ENCODE measurements at places on chromosomes 7 and 10. TPM values are rescaled to one million over a fixed set of nuclear protein-coding genes. Genes with fewer than 3 reads are reported as not detected.

The ARHGAP19 gene
- total RNA-seq, result 9.3 TPM

The CRHR2 gene
- total RNA-seq, result not detected

The SPDYE2 gene
- total RNA-seq, result not detected

The EIF4H gene
- 71.2 TPM for total RNA-seq

The CHRM2 gene
- 36.0 TPM for total RNA-seq

The MIOS gene
- 62.4 TPM for total RNA-seq

The SRRM3 gene
- 0.37 TPM for total RNA-seq

The PAPSS2 gene
- 17.3 TPM for total RNA-seq

The COL1A2 gene
- 1,937 TPM for total RNA-seq

The CALHM3 gene
- total RNA-seq, result not detected

The SLC39A12 gene
- not detected for total RNA-seq

The WDR11 gene
- total RNA-seq, result 122 TPM

The CUBN gene
- 3.1 TPM for total RNA-seq

- H3K36me3 ChIP-seq, result no peaks in the 10 kb centered on the region
- no peak overlapping the region for H3K4me3 ChIP-seq
- no peaks in the 10 kb centered on the region for H3K27me3 ChIP-seq
- no peak overlapping the region for H3K27ac ChIP-seq
- no peak for DNase-seq
These were observed 31.8 kb downstream of the AOAH start for GRCh38 chr7:36692456-36692855.

GRCh38 chr10:30215623-30216022 is 133.5 kb downstream of the MTPAP start:
- DNase-seq, result no peak
- H3K27ac ChIP-seq, result no peak overlapping the region
- H3K27me3 ChIP-seq, result no peaks in the 10 kb centered on the region
- H3K4me1 ChIP-seq, result peaks cover 6% of the 10 kb centered on the region
- H3K4me3 ChIP-seq, result no peak overlapping the region

- H3K4me1 ChIP-seq, result no peaks in the 10 kb centered on the region
- no peaks in the 10 kb centered on the region for H3K27me3 ChIP-seq
- no peak overlapping the region for H3K4me3 ChIP-seq
- H3K36me3 ChIP-seq, result no peaks in the 10 kb centered on the region
These were observed 131.8 kb upstream of the PALS2 start for GRCh38 chr7:24441314-24442027.

- H3K27me3 ChIP-seq, result no peaks in the 10 kb centered on the region
- no peaks in the 10 kb centered on the region for H3K36me3 ChIP-seq
- H3K27ac ChIP-seq, result no peak overlapping the region
These were observed 84.0 kb upstream of the TMEM248 start for GRCh38 chr7:66837007-66837406.

- DNase-seq, result no peak
- no peak overlapping the region for H3K4me3 ChIP-seq
- no peaks in the 10 kb centered on the region for H3K27me3 ChIP-seq
- no peak overlapping the region for H3K27ac ChIP-seq
These were observed 22.6 kb downstream of the CDK1 start for GRCh38 chr10:60800918-60801317.

DNA sequence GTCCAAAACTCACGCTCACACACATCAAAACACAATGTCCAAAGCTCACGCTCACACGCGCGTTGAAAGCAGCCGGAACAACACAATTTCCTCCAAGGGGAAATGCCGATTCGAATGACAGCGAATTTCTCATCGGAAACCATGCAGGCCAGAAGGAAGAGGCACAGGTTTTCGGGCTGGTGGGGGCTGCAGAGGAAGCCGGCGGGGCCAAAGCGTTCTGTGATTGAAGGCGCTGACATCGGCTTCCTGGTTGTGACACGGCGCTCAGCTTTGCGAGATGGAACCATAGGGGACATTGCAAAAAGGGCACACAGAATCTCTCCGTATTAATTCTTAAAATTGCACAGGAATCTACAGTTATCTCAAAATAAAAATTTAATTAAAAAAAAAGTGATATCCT is 61.3 kb downstream of the FOXL3 start:
- H3K4me3 ChIP-seq, result no peak overlapping the region
- no peak overlapping the region for H3K27ac ChIP-seq
- no peaks in the 10 kb centered on the region for H3K4me1 ChIP-seq

GRCh38 chr7:3795141-3795540 is 494.1 kb downstream of the SDK1 start:
- no peaks in the 10 kb centered on the region for H3K36me3 ChIP-seq
- no peaks in the 10 kb centered on the region for H3K27me3 ChIP-seq
- H3K4me3 ChIP-seq, result no peak overlapping the region
- no peaks in the 10 kb centered on the region for H3K4me1 ChIP-seq
- H3K27ac ChIP-seq, result no peak overlapping the region

GRCh38 chr7:69966766-69967591 is 368.7 kb downstream of the AUTS2 start:
- H3K4me3 ChIP-seq, result no peak overlapping the region
- peak; percentile 57 for DNase-seq
- no peak overlapping the region for H3K27ac ChIP-seq
- no peaks in the 10 kb centered on the region for H3K36me3 ChIP-seq

DNA sequence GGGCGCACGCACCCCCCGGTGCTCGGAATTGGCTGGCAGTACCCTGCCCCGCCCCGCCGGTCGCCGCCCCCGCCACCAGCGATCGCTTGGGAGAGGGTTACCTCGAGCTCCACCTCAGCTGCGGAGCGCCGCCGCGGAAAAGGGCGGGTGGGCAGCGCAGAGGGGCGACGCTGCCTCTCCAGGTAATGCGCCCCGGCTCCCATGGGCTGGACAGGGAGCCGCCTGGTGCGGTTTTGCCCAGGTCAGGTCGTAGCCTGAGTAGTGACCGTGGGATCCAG is 1.3 kb downstream of the PFKFB3 start:
- H3K4me3 ChIP-seq, result peak overlapping the region; percentile 81
- DNase-seq, result peak; percentile 68
- H3K4me1 ChIP-seq, result peaks cover 17% of the 10 kb centered on the region

DNA sequence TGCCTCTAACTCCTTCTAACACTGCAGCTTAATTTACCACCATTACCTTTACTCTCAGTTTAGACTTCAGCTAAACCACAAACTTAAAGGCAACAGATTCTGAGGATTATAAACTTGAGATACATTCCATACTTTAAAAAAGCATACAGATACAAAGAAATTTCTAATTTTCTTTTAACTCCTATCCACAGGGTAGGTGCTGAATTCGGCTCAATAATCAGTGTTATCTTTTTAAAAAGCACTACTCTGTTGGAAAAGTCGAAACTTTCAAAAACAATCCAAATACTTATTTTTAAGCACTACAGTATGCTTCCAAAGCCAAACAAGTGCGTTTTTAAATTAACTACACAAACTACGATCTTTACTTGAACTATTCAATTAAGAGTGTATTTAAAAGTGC is 1.0 kb downstream of the SMNDC1 start:
- peaks cover 43% of the 10 kb centered on the region for H3K36me3 ChIP-seq
- H3K27ac ChIP-seq, result no peak overlapping the region
- no peaks in the 10 kb centered on the region for H3K27me3 ChIP-seq
- DNase-seq, result no peak

- no peak for DNase-seq
- no peak overlapping the region for H3K4me3 ChIP-seq
- H3K27me3 ChIP-seq, result no peaks in the 10 kb centered on the region
- no peaks in the 10 kb centered on the region for H3K36me3 ChIP-seq
- peak overlapping the region; percentile 2 for H3K27ac ChIP-seq
These were observed 59.0 kb downstream of the TBXAS1 start for GRCh38 chr7:139887992-139888481.

- H3K36me3 ChIP-seq, result no peaks in the 10 kb centered on the region
- no peaks in the 10 kb centered on the region for H3K27me3 ChIP-seq
- no peak overlapping the region for H3K4me3 ChIP-seq
- no peak overlapping the region for H3K27ac ChIP-seq
These were observed 29.4 kb upstream of the C10orf71 start for GRCh38 chr10:49269523-49269922.

- H3K27me3 ChIP-seq, result no peaks in the 10 kb centered on the region
- no peak overlapping the region for H3K4me3 ChIP-seq
- H3K36me3 ChIP-seq, result no peaks in the 10 kb centered on the region
- DNase-seq, result peak; percentile 90
- H3K27ac ChIP-seq, result peak overlapping the region; percentile 80
These were observed 10.7 kb downstream of the HIP1 start for GRCh38 chr7:75727881-75728593.

DNA sequence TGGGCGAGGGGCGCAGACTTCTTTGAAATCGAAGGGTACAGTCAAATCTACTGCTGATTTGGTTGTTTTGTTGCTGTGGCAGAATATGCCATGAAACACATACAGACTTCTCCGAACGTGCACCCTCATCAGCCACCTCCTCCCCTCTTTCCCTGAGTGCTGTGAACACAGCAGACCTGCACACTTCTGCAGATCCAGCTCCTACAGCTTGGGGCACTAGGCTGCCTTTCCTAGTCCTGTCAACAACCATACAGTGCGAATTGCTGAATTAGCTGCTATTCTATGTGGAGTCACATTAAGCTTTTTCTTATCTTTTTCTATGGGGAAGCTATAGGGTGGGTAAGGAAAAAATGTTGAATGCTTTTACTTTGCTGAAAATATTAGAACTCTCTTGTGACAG is 57.5 kb downstream of the COL17A1 start:
- H3K36me3 ChIP-seq, result peaks cover 22% of the 10 kb centered on the region
- no peak overlapping the region for H3K4me3 ChIP-seq

GRCh38 chr7:28409716-28410627 is 2.3 kb upstream of the CREB5 start:
- H3K36me3 ChIP-seq, result no peaks in the 10 kb centered on the region
- H3K27ac ChIP-seq, result peak overlapping the region; percentile 83
- peaks cover 18% of the 10 kb centered on the region for H3K4me1 ChIP-seq
- peak; percentile 74 for DNase-seq
- H3K27me3 ChIP-seq, result peaks cover 45% of the 10 kb centered on the region

- no peak overlapping the region for H3K27ac ChIP-seq
- peaks cover 33% of the 10 kb centered on the region for H3K36me3 ChIP-seq
- H3K4me3 ChIP-seq, result no peak overlapping the region
- no peak for DNase-seq
- no peaks in the 10 kb centered on the region for H3K27me3 ChIP-seq
These were observed 1.1 kb upstream of the DDX21 start for GRCh38 chr10:68954904-68955303.

- no peaks in the 10 kb centered on the region for H3K27me3 ChIP-seq
- no peak overlapping the region for H3K4me3 ChIP-seq
- no peaks in the 10 kb centered on the region for H3K36me3 ChIP-seq
- DNase-seq, result no peak
- no peak overlapping the region for H3K27ac ChIP-seq
These were observed 65.5 kb upstream of the GRB10 start for GRCh38 chr7:50848203-50848602.

GRCh38 chr7:66864294-66864693 is 56.7 kb upstream of the TMEM248 start:
- no peaks in the 10 kb centered on the region for H3K36me3 ChIP-seq
- DNase-seq, result no peak
- no peak overlapping the region for H3K27ac ChIP-seq
- no peaks in the 10 kb centered on the region for H3K27me3 ChIP-seq

GRCh38 chr10:52951824-52952223 is 179.2 kb upstream of the MBL2 start:
- no peaks in the 10 kb centered on the region for H3K4me1 ChIP-seq
- peak; percentile 87 for DNase-seq
- no peak overlapping the region for H3K4me3 ChIP-seq
- H3K36me3 ChIP-seq, result no peaks in the 10 kb centered on the region

DNA sequence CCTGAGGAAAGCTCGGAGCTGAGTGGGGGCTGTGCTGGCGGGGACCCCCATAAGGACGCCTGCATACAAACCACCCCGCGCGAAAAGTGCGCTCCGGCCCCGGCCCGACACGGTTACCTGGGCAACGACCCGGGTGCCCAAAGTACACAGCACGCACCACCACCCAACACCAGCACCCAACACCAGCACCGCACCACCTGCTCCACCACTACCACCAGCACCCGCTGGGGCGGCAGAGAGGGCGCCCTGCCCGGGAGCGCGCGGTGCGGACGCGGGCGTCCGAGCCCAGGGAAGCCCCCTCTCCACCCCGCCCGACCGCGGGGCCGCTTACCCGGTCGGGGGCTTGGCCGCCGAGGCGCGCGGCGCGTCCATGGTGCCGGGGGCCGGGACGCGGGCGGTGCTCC is 345 bp downstream of the COBL start:
- no peaks in the 10 kb centered on the region for H3K36me3 ChIP-seq
- H3K4me3 ChIP-seq, result peak overlapping the region; percentile 72
- H3K4me1 ChIP-seq, result peaks cover 62% of the 10 kb centered on the region
- DNase-seq, result peak; percentile 87

- H3K4me3 ChIP-seq, result no peak overlapping the region
- no peak overlapping the region for H3K27ac ChIP-seq
These were observed 86.3 kb downstream of the FGFR2 start for GRCh38 chr10:121511943-121512342.

DNA sequence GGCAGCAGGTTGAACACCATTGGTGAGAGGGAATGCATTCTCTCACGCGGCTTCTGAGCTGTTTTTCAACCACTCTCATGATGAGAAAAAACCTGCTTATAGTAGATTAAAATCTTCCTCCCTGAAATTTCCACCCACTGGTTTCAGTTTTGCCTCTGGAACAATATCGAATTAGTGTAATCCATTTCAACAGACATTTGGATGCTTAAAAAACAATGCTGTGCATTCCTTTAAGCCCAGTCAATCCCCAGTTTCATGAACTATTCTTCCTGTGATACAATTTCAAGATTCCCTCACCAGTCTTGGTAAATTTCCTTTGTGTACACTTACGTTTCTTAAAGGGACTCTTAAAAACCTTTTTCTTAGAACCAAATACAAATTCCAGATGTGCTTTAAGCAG is 89.6 kb downstream of the ITIH5 start:
- no peaks in the 10 kb centered on the region for H3K27me3 ChIP-seq
- H3K27ac ChIP-seq, result no peak overlapping the region
- peaks cover 23% of the 10 kb centered on the region for H3K36me3 ChIP-seq
- H3K4me1 ChIP-seq, result no peaks in the 10 kb centered on the region

DNA sequence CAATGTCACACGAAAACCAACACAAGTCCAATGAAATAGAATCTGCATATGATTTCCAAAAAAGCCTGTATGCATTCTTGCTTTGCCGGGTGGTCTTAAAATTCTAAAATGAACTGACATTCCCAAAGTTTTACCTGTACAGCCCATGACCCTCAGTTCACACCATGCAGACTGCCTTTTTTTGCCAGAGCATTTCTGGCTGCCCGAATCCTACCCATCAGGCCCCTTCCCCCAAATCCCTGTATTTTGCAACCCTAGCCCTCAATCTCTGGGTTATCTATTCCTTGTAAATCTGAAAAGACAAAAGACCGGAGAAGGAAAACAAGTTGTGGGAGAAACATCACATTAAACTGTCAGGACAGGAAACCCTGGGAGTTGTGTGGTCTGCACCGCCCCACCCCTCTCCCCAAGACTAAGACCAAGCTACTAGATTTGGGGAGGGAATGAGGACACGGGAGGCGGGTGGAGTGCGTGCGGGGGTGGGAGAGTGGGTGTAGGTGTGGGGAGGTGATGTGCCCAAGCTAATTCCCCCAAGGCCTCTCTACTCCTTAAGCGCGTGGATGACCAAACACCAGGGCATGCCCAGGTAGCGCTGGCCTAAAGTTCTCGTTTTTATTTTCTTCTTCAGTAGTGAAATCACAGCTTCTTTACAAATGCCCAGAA is 1.4 kb downstream of the JCAD start:
- peaks cover 26% of the 10 kb centered on the region for H3K27me3 ChIP-seq
- peak overlapping the region; percentile 84 for H3K27ac ChIP-seq
- no peak for DNase-seq
- peaks cover 35% of the 10 kb centered on the region for H3K4me1 ChIP-seq
